ENCODE measurements at places on chromosomes 4 and X. TPM values are rescaled to one million over a fixed set of nuclear protein-coding genes. Genes with fewer than 3 reads are reported as not detected.

Gene ANXA3
- 34.5 TPM for total RNA-seq

Gene FRG2
- not detected for total RNA-seq

Gene HMGB3
- total RNA-seq = 5.6 TPM

Gene FRMPD4
- total RNA-seq = 2.8 TPM

Gene QDPR
- 50.2 TPM for total RNA-seq

Gene MAGEC1
- total RNA-seq = not detected

Measured in left ventricle myocardium inferior (tissue), 1 donor.